Central memory CD8-positive, alpha-beta T cell (primary cell): ENCODE measurements at places on chromosomes 16 and 17.

DNA sequence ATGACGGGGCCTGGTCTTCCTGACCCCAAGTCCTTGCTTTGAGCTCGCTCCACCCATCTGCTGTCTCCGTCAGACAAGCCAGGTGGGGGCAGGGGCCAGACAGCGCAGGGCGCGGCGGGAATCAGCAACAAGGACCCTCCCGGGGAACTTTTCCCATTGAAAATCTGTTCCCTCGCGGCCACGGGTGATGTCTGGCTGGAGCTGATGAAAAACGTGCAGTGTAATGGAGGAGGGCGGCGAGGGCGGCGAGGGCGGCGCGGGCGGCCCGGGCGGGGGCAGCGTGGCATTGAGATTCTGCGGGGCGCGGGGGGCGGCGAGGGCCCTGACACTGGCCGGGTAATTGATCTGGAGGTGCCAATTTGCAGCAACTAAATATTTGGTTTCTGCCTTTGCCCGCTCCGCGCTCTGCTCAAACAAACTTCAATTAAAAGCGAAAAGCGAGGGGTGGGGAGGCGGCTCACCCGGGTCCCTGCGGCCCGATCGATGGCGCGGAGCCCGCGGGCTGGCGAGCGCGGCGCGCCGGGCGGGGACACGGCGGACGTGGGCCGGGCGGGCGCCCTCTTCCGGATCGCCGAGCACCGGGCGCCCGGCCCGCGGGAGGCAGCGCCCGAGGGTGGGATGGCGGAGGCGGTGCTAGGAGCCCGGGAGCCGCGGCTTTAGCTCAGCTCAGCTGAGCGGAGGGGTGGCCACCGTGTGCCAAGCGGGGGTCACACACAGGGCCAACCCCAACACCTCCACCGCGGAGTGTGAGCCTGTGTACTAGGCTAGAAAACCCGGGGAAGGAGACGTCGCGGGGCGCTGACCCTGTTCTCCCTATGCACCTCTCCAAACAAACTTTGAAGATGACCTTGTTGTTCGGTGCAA, 32.4 kb downstream of the DCAKD start:
- H3K27me3 ChIP-seq = peaks cover 53% of the 10 kb centered on the region
- peaks cover 26% of the 10 kb centered on the region for H3K4me1 ChIP-seq
- DNase-seq = no peak
- H3K27ac ChIP-seq = peak overlapping the region; percentile 76
- peak overlapping the region; percentile 85 for H3K4me3 ChIP-seq

- H3K4me1 ChIP-seq = peaks cover 86% of the 10 kb centered on the region
- H3K4me3 ChIP-seq = peak overlapping the region; percentile 75
- H3K27ac ChIP-seq = peak overlapping the region; percentile 90
- H3K36me3 ChIP-seq = peaks cover 15% of the 10 kb centered on the region
- H3K27me3 ChIP-seq = no peaks in the 10 kb centered on the region
Observed at GRCh38 chr16:84606081-84606875, 11.6 kb downstream of the COTL1 start.

- peaks cover 67% of the 10 kb centered on the region for H3K27me3 ChIP-seq
- no peak overlapping the region for H3K27ac ChIP-seq
- peaks cover 38% of the 10 kb centered on the region for H3K4me1 ChIP-seq
- no peak for DNase-seq
Observed at GRCh38 chr17:74201250-74201649, 2.2 kb upstream of the RPL38 start.

- peaks cover 10% of the 10 kb centered on the region for H3K36me3 ChIP-seq
- no peaks in the 10 kb centered on the region for H3K27me3 ChIP-seq
- no peak for DNase-seq
- peaks cover 10% of the 10 kb centered on the region for H3K4me1 ChIP-seq
- no peak overlapping the region for H3K27ac ChIP-seq
Observed at GRCh38 chr16:53870831-53871230, 166.9 kb downstream of the FTO start.

DNA sequence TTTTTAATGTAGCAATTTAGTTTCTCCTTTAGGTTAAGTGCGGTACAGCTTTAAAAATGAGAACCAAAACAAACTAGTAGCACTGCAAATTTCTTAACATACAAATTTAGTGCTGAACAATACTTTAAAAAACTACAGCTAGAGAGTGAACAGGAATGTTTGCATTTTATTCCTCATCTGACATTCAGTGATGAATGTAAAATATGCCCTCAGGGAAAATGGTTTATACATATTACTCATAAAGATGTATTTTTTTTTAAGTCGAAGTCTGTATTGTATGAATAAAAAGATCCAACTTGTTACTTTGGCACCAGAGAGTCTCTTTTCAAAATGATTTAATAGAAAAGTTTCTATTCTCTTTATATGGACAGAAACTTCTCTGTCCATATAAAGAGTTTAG, 96.8 kb downstream of the BRIP1 start:
- no peak for DNase-seq
- no peaks in the 10 kb centered on the region for H3K27me3 ChIP-seq
- H3K36me3 ChIP-seq = no peaks in the 10 kb centered on the region
- H3K27ac ChIP-seq = no peak overlapping the region
- H3K4me3 ChIP-seq = no peak overlapping the region

DNA sequence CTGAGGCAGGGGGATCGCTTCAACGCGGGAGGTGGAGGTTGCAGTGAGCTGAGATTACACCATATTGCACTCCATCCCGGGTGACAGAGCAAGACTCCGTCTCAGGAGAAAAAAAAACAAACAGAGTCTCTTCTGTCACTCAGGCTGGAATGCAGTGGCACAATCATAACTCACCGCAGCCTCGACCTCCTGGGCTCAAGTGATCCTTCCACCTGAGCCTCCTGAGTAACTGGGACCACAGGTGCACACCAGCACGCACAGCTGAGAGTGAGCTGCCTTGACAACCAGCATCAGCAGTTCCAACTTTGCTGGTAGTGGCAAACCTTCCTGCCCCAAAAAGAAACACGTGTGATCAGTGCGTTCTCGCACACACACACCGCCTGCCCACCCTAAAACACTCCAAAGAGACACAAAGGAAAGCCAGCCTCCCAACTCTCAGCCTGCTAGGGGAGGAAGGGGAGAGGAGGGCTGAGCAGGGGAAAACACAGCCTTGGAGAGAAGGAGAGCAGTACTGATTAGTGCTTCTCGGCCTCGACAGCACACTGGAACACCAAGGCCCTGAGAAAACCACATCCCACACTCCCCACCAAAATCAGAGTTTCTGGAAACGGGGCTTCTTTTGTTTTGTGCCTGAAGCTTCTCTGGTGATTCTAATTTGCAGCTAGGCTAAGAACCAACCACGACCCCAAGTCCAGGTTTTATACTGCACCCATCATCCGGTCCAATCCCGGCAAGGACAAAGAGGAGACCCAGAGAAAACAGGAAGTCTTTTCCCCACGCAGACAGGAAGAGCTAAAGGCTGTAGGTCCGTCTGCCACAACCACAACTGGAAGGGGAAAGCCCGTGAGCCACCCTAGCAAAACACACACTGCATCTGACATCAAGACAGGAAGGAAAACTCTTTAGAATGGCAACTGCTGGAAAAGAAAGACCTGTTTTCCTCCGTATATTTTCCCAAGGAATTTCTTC, 28.8 kb downstream of the ZCCHC14 start:
- DNase-seq = no peak
- H3K36me3 ChIP-seq = peaks cover 5% of the 10 kb centered on the region
- peaks cover 19% of the 10 kb centered on the region for H3K4me1 ChIP-seq
- no peaks in the 10 kb centered on the region for H3K27me3 ChIP-seq

- DNase-seq = no peak
- no peak overlapping the region for H3K4me3 ChIP-seq
- peaks cover 31% of the 10 kb centered on the region for H3K4me1 ChIP-seq
- peaks cover 9% of the 10 kb centered on the region for H3K36me3 ChIP-seq
- no peak overlapping the region for H3K27ac ChIP-seq
- no peaks in the 10 kb centered on the region for H3K27me3 ChIP-seq
Observed at GRCh38 chr17:44348234-44348987, 3.3 kb downstream of the GRN start.

DNA sequence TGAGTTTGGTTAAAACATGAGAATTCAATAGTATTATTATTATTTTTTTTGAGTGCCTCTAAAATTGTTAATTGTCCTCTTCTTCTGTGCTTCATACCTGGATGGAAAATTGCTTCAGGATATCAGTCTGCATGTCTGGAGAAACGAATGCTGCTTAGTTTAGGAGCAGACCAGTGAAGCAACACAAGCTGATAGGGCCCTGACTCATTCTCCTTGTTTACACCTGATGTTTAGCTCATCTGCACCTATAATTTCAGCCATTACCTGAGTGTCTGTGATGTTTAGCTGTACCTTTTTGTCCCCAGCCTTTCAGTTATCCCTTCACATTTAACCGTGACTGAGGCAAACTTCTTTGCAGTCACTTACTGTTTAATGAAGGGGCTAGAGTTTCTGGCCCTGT, 14.8 kb downstream of the SNTB2 start:
- no peak for DNase-seq
- peaks cover 2% of the 10 kb centered on the region for H3K36me3 ChIP-seq
- no peak overlapping the region for H3K4me3 ChIP-seq
- peaks cover 36% of the 10 kb centered on the region for H3K4me1 ChIP-seq

- peaks cover 76% of the 10 kb centered on the region for H3K4me1 ChIP-seq
- peak overlapping the region; percentile 66 for H3K4me3 ChIP-seq
- peak overlapping the region; percentile 74 for H3K27ac ChIP-seq
- no peaks in the 10 kb centered on the region for H3K27me3 ChIP-seq
Observed at GRCh38 chr16:68285683-68286082, 21.4 kb downstream of the SLC7A6 start.

GRCh38 chr17:27665549-27665948, 34.6 kb downstream of the LGALS9 start:
- no peak overlapping the region for H3K4me3 ChIP-seq
- H3K36me3 ChIP-seq = no peaks in the 10 kb centered on the region
- no peaks in the 10 kb centered on the region for H3K4me1 ChIP-seq
- DNase-seq = no peak

- peaks cover 2% of the 10 kb centered on the region for H3K27me3 ChIP-seq
- no peak overlapping the region for H3K27ac ChIP-seq
- no peak for DNase-seq
- no peaks in the 10 kb centered on the region for H3K36me3 ChIP-seq
Observed at GRCh38 chr17:43578404-43578698, 32.2 kb upstream of the ETV4 start.

GRCh38 chr17:15309793-15310192, 31.6 kb downstream of the TEKT3 start:
- H3K4me3 ChIP-seq = no peak overlapping the region
- H3K27ac ChIP-seq = no peak overlapping the region
- no peak for DNase-seq
- H3K4me1 ChIP-seq = no peaks in the 10 kb centered on the region

GRCh38 chr16:57064995-57065394, 27.4 kb upstream of the CPNE2 start:
- no peak overlapping the region for H3K4me3 ChIP-seq
- no peak for DNase-seq
- H3K27me3 ChIP-seq = no peaks in the 10 kb centered on the region
- H3K36me3 ChIP-seq = peaks cover 64% of the 10 kb centered on the region
